Epithelial cell of proximal tubule (primary cell): ENCODE measurements at places on chromosomes 11 and 22. TPM values are rescaled to one million over a fixed set of nuclear protein-coding genes. Genes with fewer than 3 reads are reported as not detected.
A peak's percentile ranks its signal among the peaks of the same experiment; 100 is the strongest.

GRCh38 chr11:80593648-80594374 is 1153.0 kb upstream of the TENM4 start:
- DNase-seq, result peak; percentile 19

The DDX25 gene
- 0.14 TPM in 1 of 2 replicates, not detected in the other for total RNA-seq

DNA sequence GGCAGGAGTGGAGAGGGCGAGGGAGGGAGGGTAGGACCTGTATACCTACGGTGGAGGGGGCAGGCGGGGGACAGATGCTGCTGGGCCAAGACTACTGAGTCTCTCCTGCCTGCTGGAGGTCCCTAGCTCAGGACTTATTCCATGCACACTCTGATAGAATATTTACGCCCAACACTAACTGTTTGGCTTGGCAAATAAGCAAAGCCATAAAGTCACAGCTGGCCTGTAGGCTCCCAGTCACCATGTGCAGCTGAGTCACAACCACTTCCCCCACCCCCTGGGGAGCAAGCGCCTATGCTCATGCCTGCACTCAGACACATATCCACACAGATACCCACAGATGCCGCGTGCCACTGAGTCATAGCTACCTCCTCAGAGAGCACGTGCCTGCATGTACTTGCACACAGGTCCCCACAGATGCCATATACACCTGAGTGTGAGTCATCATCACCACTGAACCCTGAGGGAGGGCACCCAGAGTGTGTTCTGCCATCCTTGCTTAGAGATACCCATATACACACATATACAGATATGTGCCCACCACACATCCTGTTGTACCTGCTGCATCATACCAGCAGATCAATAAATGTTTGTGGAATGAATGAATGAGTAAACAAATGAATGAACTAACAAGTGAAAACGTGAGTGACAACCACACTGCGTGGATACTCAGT is 95.8 kb downstream of the SWAP70 start:
- peak; percentile 99 for DNase-seq

- DNase-seq, result no peak
Observed at GRCh38 chr11:126538071-126538470, 182.6 kb downstream of the ST3GAL4 start.

GRCh38 chr11:44416776-44417175 is 106.8 kb upstream of the ALX4 start:
- DNase-seq, result peak; percentile 70

The IGLL5 gene
- total RNA-seq, result not detected in 2 replicates

The GAL3ST3 gene
- 2.1 and 2.3 TPM in 2 replicates for total RNA-seq

- DNase-seq, result no peak
Observed at GRCh38 chr11:92002568-92002967, 222.1 kb upstream of the FAT3 start.

GRCh38 chr11:111115890-111116289 is 129.6 kb upstream of the POU2AF2 start:
- no peak for DNase-seq

DNA sequence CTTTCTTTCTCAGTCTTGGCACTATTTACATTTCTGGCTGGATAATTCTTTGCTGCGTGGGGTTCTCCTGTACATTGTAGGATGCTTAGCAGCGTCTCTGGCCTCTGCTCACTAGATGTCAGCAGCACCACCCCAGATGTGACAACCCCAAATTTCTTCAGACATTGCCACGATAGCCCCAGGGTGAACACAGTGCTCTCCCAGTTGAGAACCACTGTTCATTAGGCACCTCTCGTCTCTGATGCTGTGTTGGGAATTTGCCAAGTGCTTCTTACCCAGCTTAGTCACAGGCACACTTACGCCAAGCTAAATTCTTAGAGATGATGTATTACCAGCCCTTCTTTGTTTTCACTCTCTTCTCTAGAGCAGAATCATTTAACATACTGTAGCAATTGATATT is 9.4 kb downstream of the TRIM6 start:
- DNase-seq, result no peak

The OR5B21 gene
- not detected in 2 replicates for total RNA-seq

DNA sequence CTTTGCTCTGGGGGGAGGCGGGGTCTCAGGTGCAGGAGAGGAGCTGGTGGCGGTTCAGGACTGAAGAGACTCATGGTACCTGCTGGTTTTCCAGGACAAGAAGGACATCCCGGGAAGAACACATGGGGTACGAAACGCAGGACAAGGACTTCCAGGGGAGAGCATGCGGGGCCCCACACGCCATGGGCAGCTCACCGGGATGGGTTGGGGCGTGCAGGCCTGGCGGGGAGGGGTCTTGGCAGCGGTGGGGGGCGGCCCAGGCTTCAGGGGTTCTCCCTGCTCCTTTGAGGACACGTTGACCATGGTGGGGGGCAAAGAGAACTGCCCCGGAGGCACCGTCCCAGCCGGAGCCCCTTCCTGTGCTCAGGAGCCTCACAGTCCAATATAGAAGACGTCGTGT is 673.2 kb downstream of the BRD1 start:
- DNase-seq, result no peak

The MYOD1 gene
- not detected in 2 replicates for total RNA-seq

DNA sequence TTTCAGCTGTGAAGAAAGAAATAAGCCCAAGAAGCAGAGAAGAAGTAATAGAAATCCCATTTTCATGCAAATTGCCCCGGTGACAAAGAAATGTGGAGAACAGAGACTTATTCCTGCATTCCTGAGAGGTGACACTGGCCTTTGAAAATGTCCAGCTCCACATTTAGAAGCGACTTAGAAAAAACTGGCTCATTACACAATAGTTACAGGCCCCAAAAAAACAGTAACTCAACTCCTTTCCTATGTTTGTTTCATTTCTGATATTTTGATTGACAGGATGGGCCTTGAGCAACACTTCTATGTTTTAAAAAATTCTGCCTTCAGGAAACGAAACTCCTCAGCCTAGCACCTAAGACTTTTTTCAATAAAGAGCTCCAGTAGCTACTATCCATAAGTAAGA is 726.9 kb upstream of the TENM4 start:
- DNase-seq, result no peak

The ANO9 gene
- total RNA-seq, result 7.7 and 20.1 TPM in 2 replicates

DNA sequence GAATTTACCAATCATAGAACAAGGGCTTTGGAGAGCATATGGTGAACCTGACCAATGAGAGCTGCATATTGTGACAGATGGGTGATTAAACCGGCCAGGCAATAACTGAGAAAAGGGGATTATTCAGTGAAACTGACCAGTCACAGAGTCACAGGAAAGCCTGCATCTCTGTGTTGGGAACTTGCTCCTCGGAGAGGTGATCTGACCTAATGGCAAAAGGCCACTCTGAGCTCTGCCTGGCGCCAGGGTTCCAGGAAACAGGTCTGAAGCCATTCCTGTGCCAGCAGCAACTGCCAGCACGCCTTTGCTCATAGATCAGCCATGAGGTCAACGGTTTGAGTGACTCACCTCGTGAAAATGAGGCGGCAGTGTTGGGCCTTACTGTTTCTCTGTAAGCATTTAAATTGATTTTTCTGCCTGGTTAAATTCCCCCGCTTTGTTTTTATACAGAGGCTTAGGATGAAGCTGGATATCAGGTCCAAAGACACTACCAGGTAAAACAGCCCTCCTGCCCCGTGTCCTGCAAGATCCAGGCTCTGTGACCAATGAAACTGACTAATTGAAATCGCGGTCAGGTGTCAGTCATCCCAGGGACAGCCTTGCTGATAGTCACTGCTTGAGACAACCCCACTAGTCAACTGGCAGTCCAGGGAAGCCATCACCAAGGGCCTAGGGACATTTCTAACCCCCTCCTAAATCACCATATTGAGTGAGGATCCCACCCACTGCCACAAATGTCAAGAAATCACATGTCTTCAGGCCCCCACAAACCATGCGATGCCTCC is 35.8 kb upstream of the MYOD1 start:
- DNase-seq, result peak; percentile 30

GRCh38 chr11:45156201-45156600 is 9.8 kb downstream of the PRDM11 start:
- DNase-seq, result no peak

- no peak for DNase-seq
Observed at GRCh38 chr22:28406246-28406645, 273.4 kb downstream of the TTC28 start.

The CCDC117 gene
- total RNA-seq, result 17.1 and 20.9 TPM in 2 replicates

DNA sequence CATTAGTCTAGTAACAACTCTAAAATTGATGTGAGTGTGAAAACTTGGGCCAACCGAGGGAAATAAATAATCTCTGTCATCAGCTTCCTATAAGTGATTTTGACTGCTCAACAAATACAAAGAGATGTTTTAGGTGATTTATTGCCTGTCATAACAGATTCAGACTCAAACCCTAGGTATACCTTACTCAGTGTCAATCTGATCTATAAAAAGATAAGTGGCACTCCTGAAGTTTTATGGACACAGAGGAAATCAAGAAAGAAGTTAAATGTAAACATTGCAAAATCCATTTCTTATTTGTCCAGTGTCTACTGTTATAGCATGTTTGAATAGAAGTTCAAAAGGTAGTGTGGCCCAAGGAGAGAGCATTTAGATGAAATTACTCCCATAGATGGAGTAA is 30.4 kb upstream of the TYR start:
- DNase-seq, result no peak

- no peak for DNase-seq
Observed at GRCh38 chr11:1047595-1048156, 11.2 kb upstream of the MUC6 start.

DNA sequence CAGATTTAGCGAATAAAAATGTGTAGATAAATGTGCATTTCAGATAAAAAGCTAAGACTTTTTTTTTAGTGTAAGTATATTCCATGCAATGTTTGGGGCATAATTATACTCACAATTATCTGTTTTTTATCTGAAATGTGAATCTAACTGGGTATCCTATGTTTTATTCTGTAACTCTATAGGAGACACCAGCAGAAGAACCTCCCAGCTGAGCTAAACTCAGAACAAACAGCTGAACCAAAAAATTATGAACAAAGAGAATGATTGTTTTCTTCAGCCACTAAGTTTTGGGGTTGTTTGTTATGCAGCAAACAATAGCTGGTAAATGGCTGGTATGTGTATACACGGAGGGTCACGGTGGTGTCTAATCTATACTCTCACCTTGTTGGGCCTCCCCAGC is 42.9 kb downstream of the FBXO7 start:
- DNase-seq, result no peak

GRCh38 chr11:69014084-69014851 is 1.2 kb upstream of the MRGPRF start:
- no peak for DNase-seq

DNA sequence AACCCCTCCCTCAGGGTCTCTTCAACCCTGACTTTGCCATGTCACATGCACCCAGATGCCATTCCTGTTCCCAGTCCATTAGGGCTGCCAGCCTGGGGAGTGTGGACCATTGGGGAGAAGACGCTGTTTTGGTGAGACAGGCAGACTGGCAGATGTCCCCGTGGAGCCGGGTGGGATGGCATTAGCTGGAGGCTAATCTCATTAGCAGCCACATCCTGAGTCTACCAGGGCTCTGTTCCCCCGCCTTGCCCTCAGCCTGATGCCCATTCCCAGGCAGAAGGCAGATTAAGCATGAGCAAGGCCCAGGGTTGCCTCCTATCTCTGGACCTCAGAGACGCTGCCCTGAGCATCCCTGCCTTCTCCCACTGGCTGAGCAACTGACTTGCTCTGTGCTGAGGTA is 46.4 kb upstream of the ALX4 start:
- no peak for DNase-seq

The CATSPERZ gene
- not detected in 2 replicates for total RNA-seq

DNA sequence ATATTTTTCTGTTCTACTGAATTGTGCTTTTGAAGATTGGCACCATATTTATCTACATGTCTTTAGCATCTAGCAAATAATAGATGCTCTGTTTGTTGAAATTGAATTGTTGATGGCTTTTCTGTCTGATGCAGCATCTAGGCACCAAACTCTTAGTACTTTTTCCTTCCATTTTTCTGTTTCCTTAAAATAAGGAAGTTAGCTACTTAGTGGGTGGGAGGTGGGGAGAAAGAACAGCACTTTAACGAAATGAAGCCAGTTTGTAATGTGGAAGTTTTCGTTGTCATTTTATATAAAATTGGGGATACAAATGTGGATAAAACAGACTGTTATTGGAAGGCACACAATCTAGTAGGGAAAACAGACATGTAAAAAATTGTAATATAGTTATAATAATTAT is 76.6 kb downstream of the HIPK3 start:
- no peak for DNase-seq

DNA sequence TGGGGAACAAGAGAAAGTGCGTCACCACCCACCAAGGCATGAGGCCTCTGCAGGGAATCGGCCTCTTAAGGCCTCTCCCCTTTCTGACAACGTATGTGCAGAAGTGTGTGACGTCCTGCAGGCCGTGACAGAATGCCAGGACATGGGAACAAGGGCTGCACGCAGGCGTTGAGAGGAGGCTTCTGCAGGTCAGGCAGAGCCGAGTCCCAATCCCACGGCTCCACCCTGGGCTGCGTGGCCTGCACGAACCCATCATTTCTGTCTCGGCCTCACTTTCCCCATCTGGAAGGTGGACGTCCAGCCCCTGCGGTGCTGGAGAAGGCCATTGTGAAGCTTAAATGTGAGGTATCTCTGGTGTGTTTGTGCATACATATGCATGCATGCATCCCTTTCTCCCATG is 61.8 kb downstream of the SHANK2 start:
- no peak for DNase-seq

- no peak for DNase-seq
Observed at GRCh38 chr11:111448831-111449557, 63.2 kb downstream of the BTG4 start.

- DNase-seq, result no peak
Observed at GRCh38 chr11:124889191-124890091, 8.2 kb downstream of the ROBO4 start.

The USP35 gene
- total RNA-seq, result 2.5 and 6.1 TPM in 2 replicates

- DNase-seq, result no peak
Observed at GRCh38 chr11:18844753-18845367, 53.3 kb upstream of the PTPN5 start.

DNA sequence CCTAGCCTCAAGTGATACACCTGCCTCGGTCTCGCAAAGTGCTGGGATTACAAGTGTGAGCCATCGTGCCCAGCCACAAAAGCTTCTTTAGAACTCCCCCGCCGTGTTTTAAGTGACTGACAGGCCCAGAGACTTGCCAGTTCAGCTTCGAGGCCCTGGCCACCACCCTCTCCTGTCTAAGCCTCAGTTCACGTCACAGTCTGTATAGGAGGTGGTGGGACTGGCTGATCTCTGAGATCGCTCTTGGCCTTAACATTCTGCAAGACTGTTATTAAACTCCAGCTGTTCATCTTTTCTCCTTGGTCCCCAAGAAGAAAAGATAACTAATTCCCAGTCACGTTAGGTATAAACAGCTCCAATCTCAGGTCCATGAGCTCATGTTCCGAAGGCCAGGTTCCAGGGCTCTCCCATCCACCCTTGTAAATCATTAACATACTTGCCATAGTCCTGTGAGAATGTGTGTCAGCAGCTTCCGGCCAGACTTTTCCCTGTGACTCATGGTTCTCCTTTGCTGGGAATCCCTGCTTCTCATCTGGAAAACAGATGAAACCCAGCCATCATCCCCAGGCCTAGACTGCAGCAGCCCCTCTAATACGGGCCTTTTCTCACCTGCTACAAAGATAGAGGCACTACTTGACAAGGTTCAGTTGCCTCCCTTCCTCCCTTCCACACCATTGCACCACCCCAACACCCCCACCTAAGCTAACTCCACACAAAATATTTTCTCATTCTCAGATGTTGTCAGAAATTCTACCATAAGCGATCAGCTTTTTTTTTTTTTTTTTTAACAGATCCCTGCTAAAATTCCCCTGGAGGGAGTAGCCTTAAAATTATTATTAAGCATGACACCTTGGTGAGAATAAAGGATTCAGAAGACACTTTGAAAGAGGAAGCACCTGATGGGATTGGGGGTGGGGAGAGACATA is 5.6 kb upstream of the KIAA0930 start:
- peak; percentile 99 for DNase-seq
